ENCODE measurements at places on chromosomes 12 and 14.

DNA sequence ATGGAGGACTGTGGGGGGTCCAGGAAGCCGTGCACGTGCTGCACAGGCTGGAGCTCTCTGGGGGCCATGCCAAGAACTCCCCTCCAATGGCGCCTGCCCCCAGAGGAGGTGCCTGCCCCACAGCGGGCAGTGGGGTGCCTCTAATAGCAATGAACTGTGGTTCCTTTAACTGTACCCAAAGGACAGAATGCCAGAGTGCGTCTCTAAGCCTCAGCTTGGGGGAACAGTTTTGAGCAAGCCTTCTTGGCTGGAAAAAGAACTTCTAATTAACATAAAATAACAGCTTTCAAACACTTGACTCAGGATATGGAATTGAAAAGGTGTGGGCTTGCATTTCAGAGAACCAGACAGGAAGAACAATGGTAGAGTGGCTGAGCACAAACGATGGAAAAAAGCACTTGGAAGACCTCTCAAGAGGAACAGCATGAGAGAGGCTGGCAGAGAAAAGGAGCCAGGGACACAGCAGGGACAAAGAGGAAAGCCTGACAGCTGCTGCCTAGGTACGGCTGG lies 195.6 kb downstream of the TTC7B start:
- DNase-seq, result no peak

DNA sequence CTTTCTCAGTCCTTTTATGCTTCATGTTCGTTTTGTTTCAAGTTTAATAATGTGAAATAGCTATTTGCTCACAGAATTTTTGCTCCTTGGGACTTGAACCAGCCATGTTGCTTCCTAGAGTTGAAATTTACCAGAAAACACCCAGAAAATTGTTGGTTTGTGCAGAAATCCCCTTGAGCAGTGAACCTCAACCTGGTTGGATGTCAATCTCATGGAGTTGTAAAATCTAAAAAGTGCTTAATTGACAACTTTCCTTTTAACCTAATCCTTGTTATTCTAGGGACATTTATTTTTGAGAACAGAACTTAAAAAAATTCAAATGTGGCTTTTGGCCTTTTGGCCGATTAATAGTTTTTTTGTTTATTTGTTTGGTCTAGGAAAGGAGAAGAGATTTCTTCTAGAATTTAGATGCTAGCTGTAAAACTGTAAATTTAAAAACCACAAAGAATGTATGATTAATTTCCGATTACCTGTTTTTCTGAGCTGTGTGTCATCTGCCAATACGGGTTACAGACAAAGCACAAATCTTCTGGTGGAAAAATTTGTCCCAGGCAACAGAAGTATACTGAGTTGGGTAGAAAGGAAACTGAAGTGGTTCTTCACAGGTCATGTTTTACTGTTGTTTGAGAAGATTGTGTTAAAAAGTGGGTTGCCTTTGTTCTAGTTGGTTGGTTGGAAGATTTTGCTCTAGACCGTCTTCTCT lies 154.4 kb downstream of the FUT8 start:
- no peak for DNase-seq

- no peak for DNase-seq
Measured at GRCh38 chr14:89616852-89617341, 199.9 kb upstream of the FOXN3 start.

DNA sequence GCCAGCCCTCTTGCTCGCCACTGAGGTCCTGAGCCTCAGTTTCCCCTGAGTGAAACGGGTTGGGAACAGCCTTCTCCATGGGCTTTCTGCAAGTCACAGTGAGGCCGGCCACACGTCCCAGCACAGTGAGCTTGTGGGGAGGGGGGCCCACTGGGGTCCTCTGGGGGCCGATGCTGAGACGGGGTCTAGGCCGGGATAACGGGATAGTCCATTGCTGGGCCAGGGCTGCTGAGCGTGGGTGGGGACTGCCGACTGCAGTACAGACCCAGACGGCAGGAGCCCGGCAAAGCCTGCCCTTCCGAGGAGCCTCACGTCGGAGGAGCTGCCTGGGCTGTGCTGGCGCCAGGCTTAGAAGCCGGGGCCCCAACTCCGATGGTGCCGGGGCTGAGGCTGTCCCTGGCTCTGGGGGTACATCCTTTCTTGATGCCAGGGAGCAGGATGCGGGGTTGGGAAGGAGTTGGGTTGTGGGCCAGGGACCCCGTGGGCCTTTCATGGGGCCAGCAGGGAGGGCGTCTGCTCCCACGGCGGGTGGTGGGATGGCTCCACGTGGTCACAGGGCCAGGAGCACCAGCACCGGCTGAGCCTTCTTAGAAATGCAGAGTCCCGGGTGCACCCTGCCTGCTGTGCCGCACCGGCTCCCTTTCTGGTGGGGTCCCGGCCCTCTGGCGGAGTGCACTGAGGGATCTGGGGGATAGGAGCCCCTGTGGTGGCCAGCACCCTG lies 24.2 kb downstream of the NOC4L start:
- DNase-seq, result no peak

DNA sequence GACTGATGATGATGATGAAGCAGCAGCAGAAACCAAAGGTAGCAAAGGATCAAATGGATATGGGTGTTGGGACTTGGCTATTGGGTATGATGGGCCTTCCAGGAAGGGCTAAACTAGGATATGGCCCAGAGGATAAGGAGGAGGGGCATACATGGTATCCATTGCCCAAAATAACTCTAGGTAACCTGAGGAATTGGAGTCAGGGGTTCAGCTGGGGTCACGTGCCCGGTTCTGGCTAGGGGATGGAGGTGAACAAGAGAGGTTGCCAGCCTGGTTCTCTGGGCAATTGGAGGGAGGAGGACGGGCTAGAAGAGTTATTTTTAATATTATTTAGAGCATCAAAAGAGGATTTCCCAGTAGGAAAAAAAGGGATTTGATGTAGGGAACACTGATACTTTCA lies 2.7 kb upstream of the ANKRD52 start:
- DNase-seq, result no peak

GRCh38 chr12:46722394-46723185 lies 103.2 kb downstream of the SLC38A4 start:
- DNase-seq, result no peak

DNA sequence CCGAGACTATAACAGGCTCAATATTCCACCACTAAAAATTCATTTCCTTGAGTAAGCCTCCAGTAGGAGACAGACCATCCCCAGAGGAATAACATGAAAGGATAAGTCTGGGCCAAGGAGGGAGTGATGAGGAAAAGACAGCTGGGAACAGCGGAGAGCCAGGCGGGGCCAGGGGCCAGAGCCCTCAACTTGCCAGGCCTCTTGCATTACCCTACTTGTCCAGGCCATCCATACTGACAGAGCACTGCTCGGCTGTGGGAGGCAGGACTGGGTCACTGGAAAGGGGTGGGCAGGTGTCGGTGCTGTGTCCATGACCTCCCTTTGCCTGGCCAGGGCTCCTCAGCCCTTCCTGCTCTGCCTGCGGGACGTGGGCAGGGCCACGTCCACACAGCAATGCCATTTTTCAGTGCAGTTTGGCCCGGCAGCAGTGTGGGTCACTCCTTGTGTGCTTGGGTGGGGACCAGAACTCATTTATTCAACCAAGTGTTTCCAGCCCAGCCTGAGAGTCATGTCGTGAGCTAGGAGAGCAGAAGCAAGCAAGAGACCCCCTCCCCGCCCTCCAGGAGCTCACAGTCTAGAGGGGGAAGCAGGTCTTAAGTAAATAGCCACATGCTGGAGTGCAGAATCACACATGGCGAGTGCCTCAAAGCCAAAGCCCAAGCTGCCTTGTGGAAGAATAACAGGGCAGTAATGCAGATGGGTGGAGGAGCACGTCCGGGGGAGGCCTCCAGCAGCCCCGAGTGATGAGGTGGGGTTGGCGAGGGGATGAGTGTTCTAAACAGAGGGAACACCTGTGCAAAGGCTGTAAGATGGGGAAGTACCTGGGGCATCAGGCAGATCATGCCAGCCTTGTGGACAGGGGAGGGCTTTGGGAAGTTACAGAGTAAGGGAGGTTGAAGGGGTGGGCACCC lies 8.9 kb upstream of the FAIM2 start:
- no peak for DNase-seq

DNA sequence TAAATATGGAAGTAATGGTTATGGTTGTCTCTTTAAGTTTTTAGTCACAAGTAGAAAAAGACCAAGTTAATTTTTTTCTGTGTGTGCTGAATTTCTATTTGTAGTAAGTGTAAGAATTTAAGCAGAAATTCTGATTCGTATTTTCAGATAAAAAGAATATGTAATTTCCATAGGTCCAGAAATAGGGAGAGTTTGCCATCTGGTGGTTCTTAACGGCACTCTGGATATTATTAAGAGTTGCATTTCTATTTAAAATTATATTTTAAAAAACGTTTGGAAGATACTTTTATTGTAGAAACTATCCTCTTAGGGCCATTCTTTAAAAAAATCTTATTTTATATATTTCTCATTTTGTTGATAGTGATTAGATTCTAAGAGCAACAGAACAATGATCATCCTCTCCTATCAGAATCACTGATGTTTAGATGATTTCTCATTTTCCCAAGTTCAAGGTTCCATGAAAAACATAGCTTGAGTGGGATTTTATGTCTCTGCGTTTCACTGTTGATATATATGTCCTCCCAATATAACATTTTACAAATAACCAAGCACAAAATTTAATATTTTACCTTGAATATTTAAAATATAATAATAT lies 88.3 kb downstream of the LRRK2 start:
- DNase-seq, result no peak

- no peak for DNase-seq
Measured at GRCh38 chr14:103071544-103072251, 12.3 kb upstream of the LBHD2 start.
